Small intestine (tissue), 16 donors: ENCODE measurements at places on chromosomes 6 and 20.

GRCh38 chr6:125102891-125103290 is 50.7 kb upstream of the TPD52L1 start:
- no peaks in the 10 kb centered on the region for H3K27me3 ChIP-seq
- no peak overlapping the region for H3K27ac ChIP-seq
- no peaks in the 10 kb centered on the region for H3K36me3 ChIP-seq
- H3K4me3 ChIP-seq = no peak overlapping the region

DNA sequence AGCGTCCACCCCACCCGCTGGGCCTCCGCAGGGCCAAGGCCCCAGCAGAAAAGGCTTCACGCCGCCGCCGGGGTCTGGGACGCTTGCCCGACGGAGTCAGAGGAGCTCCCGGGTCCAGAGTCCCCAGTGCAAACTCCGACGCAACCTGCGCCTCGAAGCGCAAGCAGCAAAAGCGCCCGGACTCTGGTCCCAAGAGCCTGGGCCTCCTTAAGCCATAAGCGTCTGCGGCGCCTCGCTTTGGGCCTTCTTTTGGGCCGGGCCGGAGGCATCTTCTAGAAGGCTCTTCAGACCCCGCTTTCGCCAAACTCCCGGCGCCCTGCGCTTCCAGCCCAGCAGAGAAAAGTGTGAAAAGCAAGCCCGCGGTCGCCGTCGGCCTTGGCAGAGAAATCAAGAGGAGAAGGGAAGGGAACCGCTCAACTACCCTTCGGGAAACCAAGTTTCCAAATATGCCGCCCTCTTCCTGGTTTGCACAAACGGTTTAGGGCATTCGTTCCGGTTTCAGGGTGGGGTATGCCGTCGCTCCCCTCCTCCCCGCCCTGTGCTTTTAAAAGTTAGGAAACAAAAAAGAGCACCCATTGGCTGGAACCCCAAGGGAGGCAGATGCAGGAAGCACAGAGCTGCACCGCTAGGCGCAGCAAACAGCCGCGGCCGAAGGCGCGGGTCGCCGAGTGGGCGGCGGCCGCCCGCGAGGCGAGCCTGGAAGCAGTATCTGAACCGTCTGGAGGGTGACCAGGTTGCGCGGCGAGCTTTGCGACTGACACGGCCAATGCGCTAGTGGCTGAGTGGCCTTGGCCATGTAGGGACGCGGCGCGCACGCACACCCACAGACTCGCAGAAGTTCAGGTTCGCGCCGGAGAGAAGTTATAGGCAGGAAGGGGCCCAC is 1.2 kb downstream of the TBX18 start:
- H3K4me3 ChIP-seq = no peak overlapping the region
- H3K36me3 ChIP-seq = no peaks in the 10 kb centered on the region
- H3K4me1 ChIP-seq = no peaks in the 10 kb centered on the region
- DNase-seq = peak; percentile 39

DNA sequence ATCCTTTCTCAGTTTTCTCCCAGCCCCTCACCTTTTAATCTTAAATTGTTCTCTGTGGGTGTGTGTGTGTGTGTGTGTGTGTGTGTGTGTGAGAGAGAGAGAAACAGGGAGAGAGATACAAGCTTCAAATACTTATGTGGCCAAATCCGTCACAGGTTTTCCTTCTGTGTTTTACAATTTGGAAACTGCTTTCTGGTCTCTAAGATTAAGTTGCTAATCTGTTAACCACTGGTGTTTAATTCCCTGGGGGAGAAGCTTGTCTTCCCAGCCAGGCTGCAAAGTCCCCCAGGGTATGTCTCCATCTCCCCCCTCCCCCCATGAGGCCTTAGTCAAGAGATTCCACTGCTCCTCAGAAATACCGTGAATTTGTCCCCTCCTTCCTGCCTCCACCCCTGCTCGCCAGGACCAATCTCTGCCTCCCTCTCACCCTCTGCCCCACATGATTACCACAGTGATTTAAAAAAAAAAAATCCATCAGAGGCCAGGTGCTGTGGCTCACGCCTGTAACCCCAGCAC is 49.0 kb downstream of the RIPOR3 start:
- peaks cover 20% of the 10 kb centered on the region for H3K4me1 ChIP-seq
- no peak overlapping the region for H3K4me3 ChIP-seq
- no peaks in the 10 kb centered on the region for H3K36me3 ChIP-seq
- H3K27ac ChIP-seq = no peak overlapping the region
- H3K27me3 ChIP-seq = no peaks in the 10 kb centered on the region

- no peaks in the 10 kb centered on the region for H3K27me3 ChIP-seq
- no peak for DNase-seq
- no peak overlapping the region for H3K4me3 ChIP-seq
- peaks cover 2% of the 10 kb centered on the region for H3K4me1 ChIP-seq
- no peak overlapping the region for H3K27ac ChIP-seq
Observed at GRCh38 chr6:45375449-45375848, 2.3 kb downstream of the SUPT3H start.

GRCh38 chr6:79257381-79258205 is 23.1 kb upstream of the HMGN3 start:
- DNase-seq = no peak
- no peaks in the 10 kb centered on the region for H3K27me3 ChIP-seq
- no peak overlapping the region for H3K27ac ChIP-seq
- H3K4me1 ChIP-seq = no peaks in the 10 kb centered on the region
- H3K36me3 ChIP-seq = no peaks in the 10 kb centered on the region

GRCh38 chr6:89364586-89364985 is 12.1 kb upstream of the UBE2J1 start:
- H3K36me3 ChIP-seq = no peaks in the 10 kb centered on the region
- H3K4me3 ChIP-seq = no peak overlapping the region
- H3K27me3 ChIP-seq = no peaks in the 10 kb centered on the region

DNA sequence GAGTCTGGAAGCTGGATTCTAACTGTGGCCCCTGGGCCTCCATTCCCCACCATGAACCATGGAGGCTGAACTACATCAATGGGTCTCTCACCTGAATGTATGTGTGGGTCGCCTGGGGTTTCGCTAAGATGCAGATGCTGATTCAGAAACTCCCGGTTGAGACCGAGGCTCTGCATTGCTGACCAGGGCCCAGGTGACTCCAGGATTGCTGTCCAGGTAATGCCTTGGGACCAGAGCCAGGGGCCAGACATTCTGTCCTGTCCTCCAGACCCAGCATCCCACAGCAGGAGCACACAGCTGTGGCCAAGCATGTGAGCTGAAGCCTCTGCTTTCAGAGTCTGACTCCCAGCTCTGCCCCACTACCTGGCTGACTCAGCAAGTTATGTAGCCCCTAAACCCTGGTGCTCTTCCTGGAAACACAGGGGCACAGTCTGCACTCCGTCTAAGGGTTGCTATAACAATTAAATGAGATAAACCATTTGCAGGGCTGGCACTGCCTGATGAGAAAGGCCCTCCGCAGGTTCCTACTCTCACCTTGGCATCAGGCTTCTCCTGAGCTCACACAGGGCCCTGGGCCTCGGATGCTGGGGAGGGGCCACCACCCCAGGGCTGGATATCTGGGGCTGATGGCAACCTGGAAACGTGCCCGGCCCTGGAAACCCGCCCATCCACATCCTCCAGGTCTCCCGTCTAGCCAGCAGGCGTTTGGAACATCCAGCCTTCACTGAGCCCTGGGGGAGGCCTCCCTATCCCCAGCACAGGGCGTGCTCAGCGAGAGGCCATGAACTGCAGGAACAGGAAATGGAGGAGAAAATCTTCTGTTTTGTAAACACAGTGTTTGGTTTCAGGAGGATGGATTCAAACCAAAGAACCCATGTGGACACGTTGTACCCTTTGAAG is 175.7 kb downstream of the DLL1 start:
- peak overlapping the region; percentile 24 for H3K27ac ChIP-seq
- no peaks in the 10 kb centered on the region for H3K27me3 ChIP-seq
- no peaks in the 10 kb centered on the region for H3K36me3 ChIP-seq
- no peak for DNase-seq
- H3K4me3 ChIP-seq = no peak overlapping the region
- no peaks in the 10 kb centered on the region for H3K4me1 ChIP-seq

GRCh38 chr6:149919834-149920225 is 3.1 kb downstream of the RAET1G start:
- H3K4me3 ChIP-seq = no peak overlapping the region
- H3K27me3 ChIP-seq = no peaks in the 10 kb centered on the region
- H3K36me3 ChIP-seq = no peaks in the 10 kb centered on the region
- no peak for DNase-seq
- H3K27ac ChIP-seq = no peak overlapping the region

GRCh38 chr20:61861858-61862257 is 203.8 kb downstream of the TAF4 start:
- no peak overlapping the region for H3K4me3 ChIP-seq
- DNase-seq = no peak
- H3K4me1 ChIP-seq = no peaks in the 10 kb centered on the region
- no peak overlapping the region for H3K27ac ChIP-seq

- no peak overlapping the region for H3K4me3 ChIP-seq
- no peaks in the 10 kb centered on the region for H3K4me1 ChIP-seq
- peak; percentile 3 for DNase-seq
- no peak overlapping the region for H3K27ac ChIP-seq
- no peaks in the 10 kb centered on the region for H3K27me3 ChIP-seq
Observed at GRCh38 chr6:20853828-20854227, 319.6 kb downstream of the CDKAL1 start.
